ENCODE measurements at places on chromosomes 16 and 17.

GRCh38 chr17:12522743-12523183 is 142.9 kb upstream of the MYOCD start:
- no peak for DNase-seq

- no peak for DNase-seq
Measured at GRCh38 chr17:21286066-21286770, 1.7 kb downstream of the MAP2K3 start.

DNA sequence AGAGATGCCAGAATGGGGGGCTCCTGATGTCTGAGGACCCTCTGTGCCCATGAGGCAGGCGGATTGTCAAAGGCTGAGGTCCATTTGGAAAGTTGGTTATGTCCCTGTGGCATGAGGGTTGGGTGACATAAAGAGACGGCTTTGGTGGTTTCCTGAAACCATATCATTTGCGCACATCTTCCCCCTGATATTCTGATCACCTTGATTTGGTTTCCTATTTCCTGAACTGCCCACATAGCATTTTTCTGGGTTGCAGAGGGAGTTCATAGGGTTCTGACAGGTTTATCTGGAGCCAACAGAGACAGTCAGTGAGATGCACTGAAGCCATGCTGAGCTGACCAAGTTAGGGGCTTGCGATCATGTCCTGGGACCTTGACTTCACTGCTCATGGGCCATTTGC is 15.7 kb upstream of the RNF222 start:
- DNase-seq: no peak

DNA sequence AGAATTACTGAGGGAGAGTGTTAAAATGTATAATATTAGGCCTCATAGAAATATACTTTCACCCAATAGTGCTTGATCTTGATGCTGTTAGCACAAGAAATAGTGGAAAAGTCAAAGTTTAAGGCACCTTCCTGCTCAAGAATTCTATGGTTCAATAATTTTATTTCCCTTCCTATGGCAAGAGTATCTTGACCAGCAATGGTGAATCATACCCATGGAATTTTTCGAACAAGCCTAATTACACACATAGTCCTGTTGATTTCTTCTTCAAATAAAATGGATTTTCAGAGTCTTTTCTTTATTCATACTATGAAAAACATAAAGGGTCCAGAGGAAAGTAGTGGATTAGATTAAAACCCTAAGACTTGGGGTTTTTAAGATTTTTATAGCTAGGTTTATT is 810.6 kb downstream of the CDH11 start:
- no peak for DNase-seq

DNA sequence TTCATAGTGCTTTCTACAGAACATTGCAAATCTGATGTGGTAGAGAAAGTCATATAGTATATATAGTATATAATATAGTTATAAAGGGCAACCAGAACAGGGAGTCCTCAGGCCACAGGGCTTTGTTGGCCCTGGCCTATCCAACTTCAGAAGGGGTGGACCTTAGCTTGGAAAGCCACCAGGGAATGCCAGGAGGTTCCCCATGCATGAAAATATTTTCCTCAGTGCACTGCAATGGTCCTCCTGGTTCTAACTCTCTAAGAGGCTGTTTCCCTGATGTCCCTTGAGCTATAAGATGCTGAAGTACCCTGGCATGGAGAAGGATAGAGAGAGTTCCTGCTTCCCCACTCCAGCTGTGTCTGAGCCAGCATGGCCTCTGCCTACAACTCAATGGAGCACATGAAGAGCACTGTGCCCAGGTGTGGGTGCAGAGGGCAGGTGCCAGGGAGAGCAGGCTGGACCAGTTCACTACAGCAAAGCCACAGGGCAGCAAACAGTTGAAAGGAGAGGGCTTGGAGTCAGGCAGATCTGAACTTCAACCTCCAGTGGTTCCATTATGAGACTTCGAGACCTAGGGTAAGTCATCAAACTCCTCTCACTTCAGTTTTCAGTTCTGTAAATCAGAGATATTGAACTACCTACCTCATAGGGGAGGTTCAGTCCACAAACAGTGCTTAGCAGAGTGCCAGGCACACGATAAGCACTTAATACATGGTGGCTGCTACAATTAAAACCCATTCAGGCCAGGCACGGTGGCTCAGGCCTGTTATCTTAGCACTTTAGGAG is 183.1 kb downstream of the SALL1 start:
- DNase-seq: no peak

DNA sequence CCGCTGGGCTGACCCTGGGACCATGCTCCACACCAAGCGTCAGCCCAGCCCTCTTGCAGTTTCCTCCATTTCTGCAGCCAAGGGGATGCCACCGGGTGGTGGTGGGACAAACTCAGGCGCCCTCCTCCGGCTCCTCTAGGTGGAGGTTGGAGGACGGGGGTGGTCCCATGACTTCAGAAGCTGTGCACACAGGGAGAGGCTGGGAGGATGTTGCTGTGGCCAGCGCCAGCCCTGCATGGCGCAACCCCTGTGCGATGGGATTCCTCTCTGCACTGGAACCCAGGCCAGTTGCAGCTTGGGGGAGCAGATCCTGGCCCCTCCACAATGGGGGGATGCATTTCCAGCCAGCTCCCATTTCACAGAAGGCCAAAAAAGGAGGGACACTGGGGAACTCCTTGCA is 246.5 kb downstream of the C16orf95 start:
- no peak for DNase-seq

DNA sequence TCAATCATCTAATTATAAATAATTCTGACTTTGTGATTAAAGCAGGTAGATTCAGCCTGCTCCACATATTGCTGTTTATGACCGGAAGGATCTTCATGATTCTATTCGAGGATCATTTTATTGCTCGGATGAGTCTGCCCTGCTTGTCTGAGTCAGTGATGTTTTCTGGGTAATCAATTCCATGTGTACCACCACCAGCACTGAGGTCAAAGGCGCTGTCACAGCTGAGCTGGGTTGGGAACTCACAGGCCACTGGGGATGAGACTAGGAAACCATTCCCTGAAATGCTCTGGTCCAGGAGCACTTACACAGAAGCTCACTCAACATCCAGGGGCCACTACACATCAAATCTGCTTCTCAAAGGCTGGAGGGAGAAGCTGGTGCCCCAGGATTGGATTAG is 30.4 kb upstream of the ERN1 start:
- no peak for DNase-seq

- no peak for DNase-seq
Measured at GRCh38 chr17:35841505-35841904, 27.2 kb downstream of the HEATR9 start.

DNA sequence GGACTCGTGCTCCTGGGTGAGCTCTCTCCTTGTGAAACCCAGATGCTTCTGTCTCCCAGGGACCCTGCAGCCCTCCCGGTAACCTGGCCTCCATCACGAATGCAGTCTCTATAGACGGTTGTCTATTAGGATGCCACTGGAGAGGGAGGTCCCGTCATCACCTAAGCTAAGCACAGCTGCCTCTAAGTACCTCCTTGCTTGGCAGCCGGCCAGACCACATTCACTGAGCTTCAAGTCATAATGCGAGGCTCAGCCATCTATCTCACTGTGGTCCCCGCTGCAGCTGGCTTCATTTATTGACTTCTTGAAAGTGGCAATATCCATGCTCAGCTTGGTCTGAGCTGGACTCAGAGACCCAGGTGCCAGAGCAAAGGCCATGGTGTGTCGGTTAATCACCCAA is 74.5 kb upstream of the HSBP1 start:
- DNase-seq: no peak

DNA sequence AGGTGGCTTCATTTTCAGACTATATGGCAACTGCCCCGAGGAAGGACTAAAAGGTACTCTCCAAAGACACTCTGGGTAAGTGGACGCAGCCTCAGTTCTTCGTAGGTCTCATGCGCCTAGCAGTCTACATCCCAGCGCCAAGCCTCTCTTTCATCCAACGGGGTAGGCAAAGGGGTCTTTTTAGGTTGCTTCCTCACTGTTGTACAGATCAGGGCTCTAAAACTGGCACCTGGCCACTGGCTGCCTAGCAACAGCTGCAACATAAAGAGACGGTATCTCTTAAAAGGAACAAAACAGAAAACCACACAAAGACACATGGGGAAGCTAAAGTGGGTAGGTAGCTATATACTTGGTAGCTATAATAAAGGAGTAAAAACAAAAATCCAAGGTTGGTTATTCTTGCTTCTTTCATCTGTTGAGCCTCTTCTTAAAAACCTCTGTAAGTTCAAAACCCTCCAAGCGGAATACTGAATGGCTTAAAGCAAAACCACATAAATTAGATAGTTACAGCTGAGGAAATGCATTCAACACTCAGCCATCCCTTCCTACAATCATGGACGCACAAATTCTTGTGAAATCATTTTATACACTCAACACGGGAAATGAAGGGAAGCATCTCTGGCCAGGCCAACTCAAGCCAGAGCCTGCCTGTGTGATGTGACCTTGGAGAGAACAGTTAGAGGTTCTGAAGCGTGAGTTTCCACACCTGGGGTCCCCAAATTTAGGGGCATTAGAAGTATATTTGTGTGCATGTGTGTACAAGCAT is 22.7 kb downstream of the CYTH1 start:
- DNase-seq: peak; percentile 71

- DNase-seq: no peak
Measured at GRCh38 chr16:67349172-67349571, 22.6 kb downstream of the LRRC36 start.

- no peak for DNase-seq
Measured at GRCh38 chr17:10875430-10875851, 37.6 kb upstream of the PIRT start.

DNA sequence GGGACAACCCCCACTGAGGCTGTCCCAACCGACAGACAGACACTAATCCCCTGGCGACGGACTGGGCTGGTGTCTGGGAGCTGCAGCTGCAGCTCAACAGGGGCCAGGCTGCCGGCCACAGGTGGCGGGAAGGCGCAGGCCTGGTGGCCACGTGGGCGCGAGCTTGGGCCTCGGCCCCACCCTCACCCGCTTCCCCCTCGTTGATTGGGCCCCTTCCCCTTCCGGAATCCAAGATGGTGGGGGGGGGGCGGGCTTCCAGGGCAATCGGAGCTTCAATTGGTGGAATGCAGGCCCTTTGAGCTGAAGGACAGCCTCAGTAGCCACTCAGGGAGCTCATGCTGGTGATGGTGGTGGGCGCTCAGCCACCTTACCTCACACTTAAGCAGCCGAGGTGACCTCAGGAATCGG is 8.7 kb upstream of the TBX4 start:
- no peak for DNase-seq

DNA sequence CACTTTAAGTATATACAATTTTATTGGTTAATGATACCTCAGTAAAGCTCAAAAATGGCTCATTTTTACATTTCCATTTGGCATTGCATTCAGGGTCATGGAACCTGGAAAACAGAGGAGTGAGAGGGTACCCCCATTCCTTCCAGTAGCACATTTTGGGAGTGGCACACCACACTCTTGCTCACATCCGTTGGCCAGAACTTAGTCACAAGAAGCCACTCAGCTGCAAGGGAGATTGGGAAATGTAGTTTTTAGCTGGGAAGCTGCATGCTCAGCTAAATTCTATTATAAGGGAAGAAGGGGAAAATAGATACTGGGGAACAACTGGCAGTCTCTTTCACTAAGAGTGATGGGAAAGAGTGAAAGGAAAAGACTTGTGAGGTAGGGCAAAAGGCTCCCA is 102.5 kb upstream of the TMEM97 start:
- no peak for DNase-seq
